ENCODE measurements at places on chromosomes 3 and 15.

GRCh38 chr3:133271539-133271938 lies 128.3 kb upstream of the BFSP2 start:
- DNase-seq = no peak

DNA sequence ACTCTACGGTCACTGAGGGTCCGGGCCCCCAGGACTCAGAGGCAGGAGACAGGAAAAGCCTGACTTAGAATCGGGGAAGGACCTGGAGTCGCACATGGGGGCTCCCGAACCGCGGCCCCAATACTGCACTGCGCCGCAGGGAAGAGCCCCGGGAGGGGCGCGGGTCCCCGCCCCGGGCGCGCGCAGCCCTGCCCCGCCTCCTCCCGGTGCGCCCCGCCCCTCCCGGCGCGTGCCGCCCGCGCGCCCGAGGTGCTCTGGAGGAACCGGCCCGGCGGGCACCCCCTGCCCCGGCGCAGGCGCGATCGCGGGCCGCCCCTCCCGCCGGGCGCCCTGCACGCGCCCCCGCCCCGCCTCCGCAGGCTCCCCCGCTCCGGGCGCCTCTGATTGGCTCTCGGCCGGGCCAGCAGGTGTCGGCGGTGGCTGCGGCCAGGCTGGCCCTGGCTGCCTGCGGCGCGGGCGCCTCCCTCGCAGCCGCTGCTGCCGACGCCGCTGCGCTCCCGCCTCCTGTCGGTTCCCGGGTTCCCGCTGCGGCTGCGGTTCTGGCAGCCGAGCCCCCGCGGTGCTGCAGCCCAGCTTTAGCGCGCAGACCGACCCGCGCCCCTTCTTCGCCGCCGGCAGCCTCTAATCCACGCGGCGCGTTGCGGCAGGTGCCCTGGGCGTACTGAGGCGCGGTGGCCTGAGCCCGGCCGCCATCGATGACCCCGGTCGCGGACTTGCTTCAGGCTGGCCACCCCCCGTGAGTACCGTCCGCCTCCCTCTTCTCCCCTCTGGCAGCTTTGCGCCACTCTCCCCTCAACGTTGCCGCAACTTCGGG lies at the start of gene MYRIP:
Gene MYRIP (plus strand): TSS at position 429 of the 814 bp plus-strand sequence. CDS start 91,208 bp downstream, outside the sequence.
- peak; percentile 72 for DNase-seq

- no peak for DNase-seq
These were observed 407.3 kb upstream of the PPP2R3A start for GRCh38 chr3:135558150-135558783.

- peak; percentile 78 for DNase-seq
These were observed 7.7 kb downstream of the BHLHE40 start for GRCh38 chr3:4986782-4987537.

- DNase-seq = no peak
These were observed 106.7 kb upstream of the THRB start for GRCh38 chr3:24601066-24601939.
